ENCODE measurements at places on chromosomes 1 and 21.
A peak's percentile ranks its signal among the peaks of the same experiment; 100 is the strongest.

GRCh38 chr1:106675558-106675957 is 380.9 kb upstream of the PRMT6 start:
- DNase-seq: no peak

DNA sequence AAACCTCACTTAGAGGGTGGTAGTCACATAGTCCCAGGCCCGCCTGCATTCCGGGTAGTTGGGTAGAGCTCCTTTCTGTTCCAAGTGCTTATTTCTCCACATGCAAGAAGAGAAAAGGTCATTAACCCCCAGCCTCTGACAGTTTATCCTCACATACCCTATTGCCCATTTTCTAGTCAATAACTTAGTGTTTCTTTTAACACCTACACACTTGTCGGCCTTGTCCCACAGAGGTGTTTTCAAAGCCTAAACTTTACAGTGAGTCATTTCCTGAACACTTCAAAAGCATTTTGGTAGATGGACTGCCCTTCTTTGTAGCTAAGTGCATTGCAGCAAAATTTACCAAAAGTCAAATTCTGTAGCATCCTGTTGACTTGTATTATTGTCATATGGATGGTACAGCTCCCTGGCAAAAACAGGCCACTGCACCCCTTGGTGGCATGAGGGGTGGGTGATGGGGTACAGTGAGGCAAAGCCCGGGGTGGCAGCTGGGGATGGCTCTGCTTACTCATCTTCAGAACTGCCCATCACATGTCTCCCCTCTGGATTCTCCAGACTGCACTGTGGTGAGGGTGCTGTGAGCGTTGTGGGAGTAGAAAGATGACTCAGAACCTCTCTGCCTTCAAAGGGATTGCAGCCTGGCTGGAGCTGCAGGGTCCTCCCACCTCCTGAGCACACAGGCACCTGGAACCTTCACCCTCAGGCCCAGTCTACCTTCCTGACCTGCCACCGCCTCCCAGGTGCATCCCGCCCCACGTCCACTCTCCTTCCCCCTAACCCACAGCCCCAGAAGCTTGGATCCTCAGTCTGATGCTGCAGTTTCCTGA is 45.8 kb upstream of the DMRTB1 start:
- DNase-seq: peak; percentile 25

DNA sequence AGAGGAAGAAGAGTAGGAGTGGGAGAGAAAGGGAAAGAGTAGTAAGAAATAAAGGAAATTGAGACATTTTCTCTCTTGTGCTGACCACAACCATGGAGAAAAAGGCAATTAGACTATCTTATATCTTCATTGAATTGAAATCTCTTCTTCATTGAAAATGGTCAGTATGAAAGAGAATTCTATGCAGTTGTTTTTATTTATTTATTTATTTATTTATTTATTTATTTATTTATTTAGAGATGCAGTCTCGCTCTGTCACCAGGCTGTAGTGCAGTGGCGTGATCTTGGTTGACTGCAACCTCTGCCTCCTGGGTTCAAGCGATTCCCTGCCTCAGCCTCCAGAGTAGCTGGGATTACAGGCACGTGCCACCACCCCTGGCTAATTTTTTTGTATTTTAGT is 447.1 kb downstream of the PTPRC start:
- DNase-seq: no peak

DNA sequence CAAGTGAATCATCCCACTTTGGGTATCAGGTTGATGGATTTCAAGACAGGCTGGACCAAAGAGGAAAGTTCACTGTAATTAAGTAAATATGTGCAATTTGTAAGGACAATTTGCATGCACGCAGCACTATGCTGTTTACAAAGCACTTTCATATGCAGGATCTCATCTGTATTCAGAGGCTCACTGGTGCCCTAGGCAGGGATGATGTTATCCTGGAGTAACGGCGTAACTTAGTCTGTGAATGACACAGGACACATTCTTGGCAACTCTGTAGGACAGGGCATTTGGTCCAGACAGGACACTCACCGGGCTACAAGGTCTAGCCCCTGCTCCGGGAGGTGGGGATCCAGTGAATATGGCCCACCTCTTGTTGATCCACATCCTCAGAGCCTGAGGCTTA is 365.4 kb upstream of the DUSP10 start:
- DNase-seq: no peak

GRCh38 chr1:99232172-99232571 is 32.1 kb upstream of the PLPPR4 start:
- DNase-seq: no peak

DNA sequence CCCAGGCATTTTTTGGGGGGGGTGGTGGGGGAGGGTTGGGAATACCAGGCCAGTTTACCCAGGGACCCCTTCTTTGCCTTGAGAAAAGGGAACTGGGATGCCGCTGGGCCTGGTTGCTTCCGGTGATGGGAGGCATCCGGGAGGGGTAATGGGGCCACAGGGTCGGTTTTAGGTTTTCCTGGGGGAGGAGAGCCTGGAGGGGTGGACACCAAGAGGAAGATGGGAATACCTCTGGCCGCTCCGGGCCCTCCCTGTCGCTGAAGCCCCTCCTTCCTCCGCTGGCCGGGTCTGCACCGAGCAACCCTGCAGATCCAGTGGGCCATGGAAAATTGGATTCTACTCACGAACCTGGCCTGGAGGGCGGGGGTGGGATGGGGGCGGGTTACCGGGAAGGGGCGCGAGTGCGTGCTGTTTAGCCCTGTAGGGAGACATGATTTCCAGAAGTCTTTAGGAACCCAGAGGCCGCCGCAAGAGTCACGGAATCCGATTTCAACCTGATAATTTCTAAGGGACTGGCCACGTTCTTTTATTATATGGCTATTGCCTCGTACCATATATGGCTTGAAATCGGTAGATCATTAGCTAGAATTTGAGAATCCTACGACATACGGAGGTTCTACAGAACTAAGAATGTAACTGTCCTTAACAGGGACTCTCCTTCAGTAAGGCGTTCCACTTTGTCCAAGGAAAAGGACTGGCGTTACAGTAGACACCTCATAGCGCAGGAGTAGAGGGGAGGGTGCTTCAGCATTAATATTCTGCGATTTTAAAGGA is 749 bp downstream of the AKIRIN1 start:
- DNase-seq: peak; percentile 8

DNA sequence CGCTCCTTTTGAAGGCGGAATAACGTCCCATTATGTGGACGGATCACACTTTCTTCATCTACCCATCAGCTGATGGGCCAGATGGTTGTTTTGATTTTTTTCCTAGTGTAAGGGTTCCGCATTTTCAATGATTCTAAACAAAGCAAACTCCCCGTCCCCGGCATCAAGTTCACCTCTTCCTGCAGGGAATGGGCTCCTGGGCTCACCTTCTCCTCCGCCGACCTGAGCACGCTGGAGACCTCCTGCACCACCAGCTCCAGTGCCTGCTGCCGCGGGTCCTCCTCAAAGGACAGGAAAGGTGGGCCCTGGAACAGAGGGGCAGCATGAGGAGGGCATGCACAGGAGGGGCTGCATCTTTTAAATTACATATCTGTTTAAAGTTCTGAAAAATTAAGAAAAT is 11.9 kb downstream of the C2CD2 start:
- no peak for DNase-seq

- DNase-seq: no peak
These were observed 56.5 kb downstream of the GABPA start for GRCh38 chr21:25791319-25791718.

GRCh38 chr1:7572654-7573152 is 198.4 kb upstream of the VAMP3 start:
- no peak for DNase-seq

DNA sequence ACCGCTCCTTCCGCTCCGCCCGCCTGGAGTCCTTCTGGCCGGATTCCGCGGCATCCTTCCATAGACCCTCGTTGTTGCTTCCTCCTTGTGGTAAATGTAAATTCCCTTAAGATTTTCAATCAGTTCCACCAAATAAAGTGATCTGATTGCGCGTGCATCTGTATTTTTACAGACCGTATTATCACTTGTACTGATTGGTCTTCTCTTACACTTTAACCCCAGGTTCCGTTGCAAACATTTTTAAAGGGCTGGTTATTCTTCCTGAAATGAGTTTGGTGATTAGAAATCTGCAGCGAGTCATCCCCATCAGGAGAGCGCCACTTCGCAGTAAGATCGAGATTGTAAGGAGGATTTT is 483 bp downstream of the YBEY start:
- no peak for DNase-seq

GRCh38 chr1:117147341-117147831 is 25.8 kb upstream of the TRIM45 start:
- DNase-seq: no peak

DNA sequence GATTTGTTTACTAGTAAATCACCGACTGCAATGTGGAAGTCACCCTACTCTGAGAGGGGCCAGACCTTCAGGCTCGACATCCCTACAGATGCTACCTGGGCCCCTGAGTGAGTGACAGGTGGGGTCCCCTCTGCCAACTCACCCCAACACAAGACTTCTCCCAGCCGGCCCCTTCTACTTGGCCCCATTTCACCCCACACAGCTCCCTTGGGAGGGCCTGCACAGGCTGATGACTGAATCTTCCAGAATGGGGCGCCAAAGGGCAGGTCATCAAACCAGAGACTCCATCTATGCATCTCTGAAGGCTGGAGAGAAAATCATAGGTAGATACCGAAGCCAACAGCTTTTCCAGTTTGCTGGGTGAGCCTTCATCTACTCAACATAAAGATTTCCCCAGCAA is 9.4 kb upstream of the S100A8 start:
- DNase-seq: no peak

GRCh38 chr1:88980870-88981269 is 11.6 kb downstream of the KYAT3 start:
- DNase-seq: no peak

GRCh38 chr1:173190101-173190936 is 16.8 kb downstream of the TNFSF4 start:
- no peak for DNase-seq

DNA sequence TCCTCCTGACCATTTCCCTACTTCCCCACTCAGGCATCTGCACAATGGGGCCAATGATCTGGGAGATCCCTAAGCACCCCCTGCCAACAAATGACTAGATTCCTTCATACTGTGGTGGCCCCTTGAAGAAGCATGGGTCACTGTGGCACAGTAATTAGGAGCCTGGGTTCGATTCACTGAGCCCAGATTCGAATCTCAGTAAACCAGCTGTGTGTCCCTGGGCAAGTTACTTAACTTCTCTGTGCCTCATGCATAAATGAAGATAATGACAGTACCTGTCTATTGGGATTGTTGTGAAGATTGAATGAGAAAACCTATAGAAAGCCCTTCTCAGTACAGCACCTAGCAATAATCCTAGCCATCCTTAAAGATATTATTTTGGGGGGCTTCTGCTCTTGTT is 27.5 kb downstream of the SPAG17 start:
- no peak for DNase-seq

DNA sequence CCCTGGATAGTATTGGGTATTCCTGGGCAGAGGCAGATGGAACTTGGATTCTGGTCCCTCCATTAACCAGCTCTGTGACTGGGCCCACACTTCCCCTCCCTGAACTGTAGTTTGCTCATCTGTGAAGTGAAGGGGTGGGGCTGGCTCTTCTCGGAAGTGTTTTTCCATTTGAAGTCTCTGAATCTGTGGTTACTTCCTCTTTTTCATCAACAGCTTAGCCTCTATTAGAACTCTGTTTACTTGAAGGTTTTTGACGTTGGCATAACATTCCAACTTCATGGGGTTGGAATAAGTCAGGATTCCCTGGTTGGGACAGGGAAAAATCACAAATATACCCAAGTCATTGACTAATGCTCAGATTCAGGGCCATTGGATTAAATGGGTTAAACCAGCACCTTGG is 3.6 kb downstream of the KIAA0040 start:
- peak; percentile 40 for DNase-seq

GRCh38 chr1:94385308-94385929 is 32.8 kb upstream of the ABCD3 start:
- DNase-seq: no peak

DNA sequence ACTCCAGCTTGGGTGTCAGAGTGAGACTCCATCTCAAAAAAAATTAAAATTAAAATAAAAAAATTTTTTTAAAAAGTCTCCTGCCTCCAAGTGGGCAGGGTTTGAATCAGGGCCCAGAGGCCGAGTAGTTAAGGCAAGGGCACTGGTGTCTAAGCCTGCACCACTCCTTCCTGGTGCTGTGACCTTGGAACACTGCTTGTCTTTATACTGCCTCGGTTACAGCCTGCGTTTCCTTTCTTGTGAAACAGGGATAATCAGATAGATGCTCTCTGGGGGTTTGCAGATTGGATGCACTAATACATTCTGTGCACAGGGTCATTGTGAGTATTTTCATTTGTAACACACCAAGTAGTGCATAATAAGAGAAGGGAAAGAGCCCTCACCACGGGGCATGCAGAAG is 58.4 kb upstream of the EFHD2 start:
- no peak for DNase-seq

- no peak for DNase-seq
These were observed 66.4 kb downstream of the DMRTB1 start for GRCh38 chr1:53525595-53525994.

DNA sequence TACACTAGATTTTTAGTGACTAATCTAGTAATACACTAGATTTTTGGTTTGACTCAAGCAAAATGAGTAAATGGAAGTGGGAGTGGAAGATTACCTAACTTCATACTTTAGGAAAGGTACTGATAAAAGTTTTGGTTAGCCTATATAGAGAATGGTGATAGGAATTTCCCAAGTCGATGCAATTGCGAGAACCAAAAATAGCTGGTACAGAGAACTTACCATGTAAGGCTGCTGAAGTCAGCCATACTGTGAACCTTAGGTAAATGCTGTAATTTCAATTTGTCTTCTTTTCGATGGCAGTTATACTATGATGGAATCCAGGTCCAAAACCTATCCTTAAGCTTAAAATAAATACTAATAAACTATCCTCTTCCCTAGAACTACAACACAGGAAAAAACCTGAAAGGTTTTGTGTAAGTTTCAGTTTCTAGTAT is 4.6 kb downstream of the PNRC2 start:
- no peak for DNase-seq

GRCh38 chr1:22255341-22256212 is 112.7 kb upstream of the WNT4 start:
- DNase-seq: no peak

DNA sequence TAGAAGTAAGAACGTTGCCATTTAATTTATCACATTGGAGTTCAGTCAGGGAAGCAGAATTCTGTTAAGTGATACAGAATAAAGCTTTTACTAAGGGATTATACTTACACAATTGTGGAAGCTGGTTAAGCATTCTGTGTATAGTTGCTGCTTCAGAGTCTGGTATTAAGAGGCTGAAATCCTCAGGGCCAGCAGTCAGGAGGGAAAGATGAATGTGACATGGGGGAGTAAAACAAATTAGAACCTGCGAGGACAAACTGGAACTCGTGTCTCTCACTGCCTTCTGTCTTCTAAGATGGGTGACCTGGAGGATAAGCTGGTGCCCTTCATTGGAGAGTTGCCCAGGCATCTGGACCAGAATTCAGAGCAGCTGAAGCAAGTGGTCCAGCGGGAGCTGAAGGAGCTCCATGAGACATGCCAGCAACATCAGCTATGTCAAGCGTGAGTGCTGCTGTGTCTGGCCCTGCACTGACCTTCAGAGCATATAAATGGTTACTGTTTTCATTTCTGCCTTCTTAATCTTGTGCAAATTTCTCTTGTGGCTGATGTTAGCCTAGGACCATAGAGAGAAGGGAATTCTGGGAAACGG is 23.0 kb downstream of the MARK1 start:
- DNase-seq: no peak

- DNase-seq: no peak
These were observed 2.3 kb upstream of the HMGCS2 start for GRCh38 chr1:119771016-119771415.

- no peak for DNase-seq
These were observed 71.7 kb upstream of the ANGPTL1 start for GRCh38 chr1:178942285-178943198.
